ENCODE measurements at places on chromosomes 16 and 17.
A peak's percentile ranks its signal among the peaks of the same experiment; 100 is the strongest.

GRCh38 chr17:42655528-42655927, 3.6 kb upstream of the TUBG2 start:
- peak; percentile 56 for DNase-seq

DNA sequence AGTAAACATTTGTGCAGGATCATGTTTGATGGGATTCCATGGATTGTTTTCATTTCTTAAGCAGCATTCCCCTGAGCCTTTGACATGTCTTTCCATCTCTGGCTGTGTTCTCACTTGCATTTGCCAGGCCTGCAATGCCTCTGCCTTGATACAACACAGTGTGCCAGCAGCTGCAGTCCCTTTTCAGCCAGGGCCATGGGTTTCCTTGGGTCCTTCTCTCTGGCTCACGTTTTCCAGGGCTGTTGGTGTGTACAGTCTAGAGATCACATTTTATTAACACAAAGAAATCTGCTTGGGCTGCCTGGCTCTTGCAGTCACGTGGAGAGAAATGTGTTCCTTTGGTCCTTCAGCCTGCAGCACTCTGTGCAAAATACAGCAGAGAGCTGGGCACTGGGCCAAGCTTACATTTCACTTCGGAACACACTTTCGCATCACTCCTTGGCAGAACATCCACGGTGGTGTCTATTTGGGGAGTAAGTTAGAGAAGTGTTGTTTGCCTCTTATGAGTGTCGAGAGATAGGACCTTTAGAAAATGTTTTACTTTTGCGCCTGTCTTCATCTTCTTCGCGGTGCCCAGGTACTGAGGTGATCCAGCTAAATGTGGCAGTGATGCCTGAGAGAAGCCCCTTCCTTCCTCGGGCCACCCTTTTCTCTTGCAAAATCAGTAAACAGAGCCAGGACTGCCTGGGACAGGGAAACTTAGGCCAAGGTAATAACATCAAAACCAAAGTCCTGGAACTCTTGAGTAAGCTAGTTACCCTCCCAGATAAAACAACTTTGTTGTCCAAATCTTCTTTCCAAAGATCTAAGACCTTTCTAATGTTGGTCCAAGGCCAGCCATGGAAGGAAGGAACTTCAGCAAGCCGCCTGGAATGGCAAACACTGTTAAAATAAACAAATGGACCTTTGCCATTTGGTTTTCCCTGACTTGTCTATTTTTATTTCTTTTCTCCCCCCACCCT, 20.9 kb downstream of the HLF start:
- DNase-seq, result peak; percentile 39

DNA sequence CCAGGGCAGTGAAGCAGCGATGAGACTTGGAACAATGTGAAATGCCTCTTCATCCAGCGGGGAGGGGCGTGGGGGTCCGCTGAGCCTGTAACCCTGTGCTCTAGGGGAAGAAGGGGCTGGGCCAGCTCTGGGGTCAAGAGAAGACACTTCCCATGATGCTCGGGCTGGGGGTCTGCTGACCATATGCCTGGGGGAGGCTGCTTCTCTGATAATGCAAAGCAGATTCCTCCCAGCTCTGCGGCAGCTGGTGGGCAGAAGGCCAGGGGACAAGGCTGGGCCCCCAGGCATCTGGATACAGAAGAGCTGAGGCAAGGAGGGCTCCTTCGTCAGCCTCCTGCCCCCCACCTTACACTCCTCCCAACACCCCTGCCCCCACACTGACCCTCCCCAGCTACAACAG, 24.7 kb downstream of the NGFR start:
- no peak for DNase-seq

DNA sequence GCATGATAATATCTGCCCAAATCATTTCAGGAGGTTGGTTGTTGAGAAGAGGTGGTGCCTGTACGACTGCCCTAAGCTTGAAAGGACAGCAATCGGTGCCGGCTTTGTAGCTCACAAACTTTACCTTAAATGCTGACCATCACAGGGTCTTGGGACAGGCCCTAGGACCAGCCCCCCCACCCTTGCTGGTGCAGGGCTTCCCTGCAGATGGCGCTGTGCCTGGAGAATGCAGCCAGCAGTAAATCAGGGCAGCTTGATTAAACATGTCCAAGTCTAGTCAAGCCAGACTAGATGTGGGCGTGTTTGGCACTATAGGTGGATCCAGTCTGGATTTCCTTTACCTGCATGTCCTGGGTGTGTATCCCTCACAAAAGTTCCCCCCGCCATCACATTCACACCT, 135.5 kb upstream of the CRHR1 start:
- no peak for DNase-seq

- DNase-seq, result no peak
Measured at GRCh38 chr16:4685292-4685691, 8.1 kb upstream of the NUDT16L1 start.

- no peak for DNase-seq
Measured at GRCh38 chr17:43900858-43901754, 6.2 kb downstream of the MPP2 start.

DNA sequence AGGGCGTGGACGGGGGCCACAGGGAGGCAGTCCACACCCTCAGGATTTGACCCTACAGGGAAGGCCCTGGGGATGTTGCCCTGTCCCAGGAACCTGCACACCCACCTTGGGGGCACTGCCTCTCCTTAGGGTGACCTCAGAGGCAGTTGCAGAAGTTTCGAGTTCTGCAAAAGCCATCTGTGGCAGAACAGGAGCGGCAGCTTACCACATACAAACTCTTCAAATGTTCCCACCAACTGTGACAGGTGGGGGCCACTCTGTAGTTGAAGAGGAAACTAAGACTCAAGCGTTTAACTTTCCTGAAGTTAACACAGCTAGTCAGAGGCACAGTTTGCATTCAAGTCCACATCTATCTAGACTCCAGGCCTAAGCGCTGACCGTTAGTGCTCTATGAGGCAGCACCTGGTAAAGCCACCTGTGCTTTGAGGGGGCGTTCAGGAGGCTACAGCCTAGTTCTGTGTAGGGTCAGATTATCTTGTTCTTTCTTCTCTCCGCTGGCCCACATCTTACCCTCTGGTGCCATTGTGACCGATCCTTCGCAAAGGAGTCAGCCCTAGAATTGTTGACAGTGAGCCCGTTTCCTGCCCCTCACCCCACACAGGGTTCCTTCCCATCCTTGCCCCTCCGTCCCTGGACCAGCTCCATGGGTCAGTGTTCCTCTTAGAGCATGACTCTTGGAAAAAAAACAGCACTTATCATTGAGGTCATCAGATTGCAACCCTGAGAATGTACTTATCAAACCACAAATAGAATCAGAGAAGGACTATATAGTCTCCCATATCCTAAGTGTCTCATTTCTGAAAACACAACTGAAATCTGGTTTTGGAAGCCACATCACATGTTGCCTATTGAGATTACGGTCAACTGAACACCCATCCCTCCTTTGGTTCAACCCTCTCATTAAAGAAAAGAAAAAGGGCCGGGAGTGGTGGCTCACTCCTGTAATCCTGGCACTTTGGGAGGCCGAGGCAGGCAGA, 45.4 kb downstream of the CDH1 start:
- no peak for DNase-seq

GRCh38 chr16:53043986-53044601, 8.6 kb downstream of the CHD9NB start:
- DNase-seq, result no peak

GRCh38 chr16:28548306-28548802, 5.4 kb upstream of the SGF29 start:
- no peak for DNase-seq

GRCh38 chr17:52024300-52024870, 134.1 kb downstream of the CA10 start:
- peak; percentile 68 for DNase-seq

GRCh38 chr17:82475458-82475857, 16.9 kb downstream of the NARF start:
- peak; percentile 63 for DNase-seq

GRCh38 chr16:15780805-15781204, 76.0 kb downstream of the MYH11 start:
- DNase-seq, result no peak

GRCh38 chr17:80388175-80388574, 26.8 kb upstream of the ENDOV start:
- DNase-seq, result no peak

DNA sequence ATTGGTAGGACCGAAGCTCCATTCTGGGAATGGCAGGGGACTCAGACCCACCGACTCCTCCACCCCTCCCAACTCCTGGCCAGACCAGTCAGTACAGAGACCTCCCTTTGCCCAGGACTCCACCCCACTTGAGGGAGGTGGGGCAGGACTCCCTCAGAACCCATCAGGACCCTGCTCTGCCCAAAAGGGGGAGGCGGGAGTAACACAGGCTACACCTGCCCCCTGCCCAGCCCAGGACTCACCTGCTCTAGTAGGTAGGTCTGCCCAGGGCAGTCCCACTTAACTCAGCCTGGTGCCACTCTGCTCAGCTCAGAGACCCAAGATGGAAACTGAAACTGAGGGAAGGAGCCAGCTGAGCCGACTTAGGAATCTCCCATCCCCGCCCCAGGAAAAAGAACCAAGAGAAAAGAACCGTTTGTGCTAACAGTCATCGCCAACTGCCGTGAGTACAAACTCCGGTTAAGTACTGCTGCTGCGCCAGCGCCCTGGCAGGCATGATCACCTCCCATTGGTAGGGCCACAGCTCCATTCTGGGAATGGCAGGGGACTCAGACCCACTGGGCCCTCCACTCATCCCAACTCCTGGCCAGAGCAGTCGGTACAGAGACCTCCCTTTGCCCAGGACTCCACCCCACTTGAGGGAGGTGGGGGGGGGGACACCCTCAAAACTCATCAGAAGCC, 503 bp downstream of the DHX58 start:
- DNase-seq, result peak; percentile 41

Data from fibroblast of skin of back (primary cell).